ENCODE measurements at places on chromosomes 13 and 19. TPM values are rescaled to one million over a fixed set of nuclear protein-coding genes. Genes with fewer than 3 reads are reported as not detected.

- no peak for DNase-seq
Observed at GRCh38 chr19:6519289-6519688, 11.5 kb upstream of the TNFSF9 start.

GRCh38 chr13:83008212-83008929 lies 873.9 kb downstream of the SLITRK1 start:
- DNase-seq = no peak

The ONECUT3 gene
- total RNA-seq = not detected

DNA sequence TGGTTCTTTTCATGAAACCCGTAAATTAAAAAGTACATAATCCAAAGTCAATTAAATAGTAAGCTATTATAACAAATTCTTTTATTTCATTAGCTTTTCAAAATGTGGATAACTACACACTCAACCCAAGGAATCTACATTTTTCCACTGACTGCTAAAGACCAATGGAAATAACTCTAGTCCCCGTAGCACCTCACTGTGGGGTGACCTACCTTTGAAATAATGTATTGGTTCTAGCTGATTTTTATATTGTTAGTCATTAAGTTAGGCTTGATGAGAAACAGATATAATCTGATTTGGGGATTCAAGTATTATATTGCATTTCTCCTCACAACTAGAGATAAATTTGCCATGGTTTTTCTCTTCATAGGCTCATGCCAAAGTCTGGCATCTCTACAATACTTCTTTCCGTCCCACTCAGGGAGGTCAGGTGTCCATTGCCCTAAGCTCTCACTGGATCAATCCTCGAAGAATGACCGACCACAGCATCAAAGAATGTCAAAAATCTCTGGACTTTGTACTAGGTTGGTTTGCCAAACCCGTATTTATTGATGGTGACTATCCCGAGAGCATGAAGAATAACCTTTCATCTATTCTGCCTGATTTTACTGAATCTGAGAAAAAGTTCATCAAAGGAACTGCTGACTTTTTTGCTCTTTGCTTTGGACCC lies 37.3 kb downstream of the KL start:
- DNase-seq = no peak

Data from occipital lobe (tissue), 3 donors.